ENCODE measurements at places on chromosomes 7 and 10. TPM values are rescaled to one million over a fixed set of nuclear protein-coding genes. Genes with fewer than 3 reads are reported as not detected.

PON1 gene
- total RNA-seq: not detected

ANXA8L1 gene
- total RNA-seq: 176 TPM

INHBA gene
- total RNA-seq: 117 TPM

NAMPT gene
- total RNA-seq: 57.6 TPM

CYP2C19 gene
- total RNA-seq: not detected

WNT8B gene
- not detected for total RNA-seq

ADIRF gene
- total RNA-seq: 107 TPM
